Activated CD4-positive, alpha-beta T cell treated with anti-CD3 and anti-CD28 coated beads, Interleukin-2, amount 50 U/mL, for 48 hours (primary cell): ENCODE measurements at places on chromosomes 1 and 21.

DNA sequence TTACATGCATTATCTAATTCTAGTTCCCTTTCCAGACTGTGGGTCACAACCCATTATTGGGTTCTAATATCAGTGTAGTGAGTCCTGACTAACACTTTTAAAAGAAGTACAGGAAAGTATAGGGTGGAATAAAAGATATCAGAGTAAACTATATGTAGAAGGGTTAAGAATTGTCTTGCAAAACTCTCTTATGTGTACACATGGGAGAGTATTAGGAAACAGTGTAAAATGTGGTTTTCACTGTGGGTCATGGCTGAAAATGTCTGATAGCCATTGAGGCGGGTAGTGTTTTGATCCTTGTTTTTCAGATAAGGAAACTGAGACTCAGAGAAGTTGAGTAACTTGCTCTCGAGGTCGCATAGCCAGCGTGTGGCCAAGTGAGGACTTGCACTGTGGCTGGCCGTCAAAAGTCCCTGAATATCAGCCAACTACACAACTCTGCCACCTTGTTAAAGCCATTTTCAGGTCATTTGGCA is 18.5 kb upstream of the MTARC1 start:
- DNase-seq = no peak

DNA sequence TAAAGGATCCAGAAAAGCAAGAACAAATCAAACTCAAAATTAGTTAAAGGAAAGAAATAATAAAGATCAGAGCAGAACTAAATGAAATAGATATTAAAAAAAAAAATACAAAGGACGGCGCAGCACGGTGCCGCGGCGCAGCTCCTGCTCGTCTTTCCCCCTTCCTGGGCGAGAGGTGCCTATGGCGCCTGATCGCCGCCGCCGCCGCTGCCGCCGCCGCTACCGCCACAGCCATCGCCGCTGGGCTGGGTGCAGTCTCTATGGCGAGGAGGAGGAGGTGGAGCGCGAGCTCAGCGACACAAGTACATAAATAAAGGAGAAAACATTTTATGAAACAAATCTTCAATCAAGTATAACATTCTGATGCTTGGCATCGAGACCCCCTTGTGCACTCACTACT is 77.6 kb upstream of the VANGL1 start:
- no peak for DNase-seq

DNA sequence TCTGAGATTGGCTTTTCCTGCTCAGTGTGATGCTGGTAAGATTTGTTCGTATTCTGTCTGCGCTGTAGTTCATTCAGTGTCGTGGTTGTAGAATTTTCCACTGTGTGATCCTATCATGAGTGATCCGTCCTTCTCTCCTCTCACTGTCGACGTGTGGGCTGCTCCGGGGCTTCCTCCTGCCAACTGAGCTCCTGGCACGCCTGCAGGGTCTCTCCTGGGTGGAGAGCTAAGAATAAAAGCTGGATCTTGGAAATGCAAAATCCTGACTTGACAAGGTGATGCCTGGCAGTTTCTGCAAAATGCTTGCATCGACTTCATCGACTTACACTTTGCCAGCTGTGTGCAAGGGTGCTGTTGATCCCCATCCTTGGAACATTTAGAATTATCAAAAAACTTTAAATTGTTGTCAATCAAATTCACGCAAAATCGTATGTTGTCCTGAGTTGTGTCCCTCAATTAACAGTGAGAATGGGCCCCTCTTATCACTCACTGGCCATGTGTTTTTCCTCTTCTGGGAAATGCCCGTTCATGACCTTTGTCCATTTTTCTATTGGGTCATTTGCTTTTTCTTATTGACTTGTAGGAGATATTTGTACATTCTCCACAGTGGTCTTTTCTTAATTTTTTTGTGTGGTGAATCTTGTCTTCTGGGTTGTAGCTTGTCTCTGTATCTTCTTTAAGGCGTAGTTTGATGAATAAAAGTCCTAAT is 125.5 kb downstream of the CRYAA start:
- DNase-seq = no peak

DNA sequence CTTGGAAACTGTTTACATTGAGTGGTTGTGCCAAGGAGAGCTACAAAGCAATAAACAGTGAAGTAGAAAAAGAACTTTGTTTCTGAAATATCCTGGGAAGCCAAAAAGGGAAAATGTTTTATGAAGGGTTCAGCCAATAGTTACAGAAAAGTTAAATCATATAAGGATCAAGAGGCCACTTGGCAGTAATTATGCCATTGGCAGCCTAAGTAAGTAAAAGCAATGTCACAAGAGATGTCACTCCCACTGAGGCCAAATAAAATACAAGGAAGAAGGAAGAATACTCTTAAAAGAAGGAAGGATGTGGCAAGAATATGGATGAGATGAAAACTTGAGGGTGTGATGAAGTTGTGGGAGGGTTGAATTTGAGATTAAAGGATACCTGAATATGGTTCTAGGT is 45.2 kb downstream of the EDEM3 start:
- DNase-seq = no peak

DNA sequence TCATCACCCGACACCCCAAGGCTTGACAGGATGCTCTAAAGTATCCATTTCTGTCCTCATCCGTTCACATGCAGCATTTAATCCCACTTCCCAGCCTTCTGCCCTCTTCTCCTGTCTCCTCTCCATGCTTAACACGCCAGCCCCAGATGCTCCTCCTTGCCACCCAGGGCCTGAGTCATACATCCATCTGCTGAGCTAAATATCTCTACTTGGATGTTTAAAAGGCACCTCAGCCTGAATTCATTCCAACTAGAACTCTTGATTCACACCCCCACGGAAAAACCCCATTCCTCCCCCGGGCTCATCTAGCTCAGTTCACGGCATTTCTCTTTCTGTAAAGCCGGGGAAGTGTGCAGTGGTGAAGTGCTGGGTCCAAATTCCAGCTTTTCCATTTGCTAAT is 27.7 kb downstream of the TEX35 start:
- no peak for DNase-seq

DNA sequence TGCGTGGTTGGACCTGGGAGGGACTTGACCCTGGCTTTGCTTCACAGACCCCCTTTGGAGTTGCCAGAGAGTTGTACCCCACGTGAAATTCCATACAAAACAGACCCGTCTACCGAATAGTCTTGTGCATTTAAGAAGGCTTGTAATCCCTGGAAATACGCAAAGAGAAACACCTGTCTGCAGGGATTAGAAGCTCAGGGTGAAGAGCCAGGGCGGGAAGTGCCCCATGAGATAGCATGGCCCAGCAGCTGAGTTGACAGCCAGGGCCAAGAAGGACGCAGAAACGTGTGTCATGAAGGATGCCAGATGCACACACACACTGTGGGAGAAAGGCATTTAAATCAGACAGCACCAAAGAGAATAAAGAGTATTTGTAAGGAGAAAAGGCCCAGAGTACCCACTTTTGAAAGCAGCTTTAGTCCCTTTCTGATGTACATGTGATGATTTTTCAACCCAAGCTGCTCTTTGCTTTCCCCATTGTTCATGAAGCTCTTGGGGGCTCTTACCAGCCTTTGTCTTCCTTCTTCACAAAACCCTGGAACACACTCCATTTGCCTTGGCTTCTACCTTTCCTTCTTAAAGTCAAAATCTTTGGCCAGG is 46.6 kb downstream of the PCP4 start:
- no peak for DNase-seq

DNA sequence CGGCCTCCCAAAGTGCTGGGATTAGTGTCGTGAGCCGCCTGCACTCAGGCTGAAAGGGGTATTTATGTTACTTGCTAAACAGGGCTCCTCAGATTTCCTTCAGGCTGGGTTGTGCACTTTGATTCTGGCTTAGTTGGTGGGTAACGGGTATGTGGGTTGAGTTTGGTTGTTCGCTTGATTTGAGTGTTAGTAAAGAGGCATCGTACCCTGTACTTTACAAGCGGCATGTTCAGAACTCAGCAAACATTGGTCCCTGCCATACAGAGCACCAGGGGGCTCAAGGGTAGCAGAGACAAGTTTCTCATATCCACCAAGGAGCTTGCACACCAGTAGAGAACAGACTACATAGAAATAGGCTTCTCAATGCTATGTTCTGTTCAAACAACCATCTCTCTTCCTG is 147.8 kb downstream of the PGBD5 start:
- no peak for DNase-seq

GRCh38 chr1:51506537-51506936 is 12.5 kb downstream of the EPS15 start:
- DNase-seq = no peak

DNA sequence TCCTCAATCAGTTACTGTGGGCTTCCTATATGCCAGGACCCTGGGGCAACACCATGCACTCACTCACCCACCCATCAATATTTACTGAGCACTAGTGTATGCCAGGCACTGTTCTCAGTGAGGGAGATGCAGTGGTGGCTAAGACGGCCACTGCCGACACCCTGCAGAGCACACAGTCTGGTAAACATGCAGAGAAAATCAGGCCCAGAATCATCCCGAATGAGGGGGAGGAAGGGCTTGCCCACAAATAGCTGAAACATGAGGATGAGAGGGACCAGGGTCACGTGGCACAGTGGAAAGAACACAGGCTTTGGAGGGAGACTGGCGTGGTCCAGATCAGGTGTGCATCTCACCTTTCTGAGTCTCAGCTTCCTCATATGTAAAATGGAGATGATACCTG is 89.2 kb upstream of the IGSF21 start:
- no peak for DNase-seq

- DNase-seq = no peak
These were observed 354.1 kb upstream of the C1orf87 start for GRCh38 chr1:60427701-60428100.

GRCh38 chr1:60149251-60149650 is 75.7 kb upstream of the C1orf87 start:
- DNase-seq = no peak

DNA sequence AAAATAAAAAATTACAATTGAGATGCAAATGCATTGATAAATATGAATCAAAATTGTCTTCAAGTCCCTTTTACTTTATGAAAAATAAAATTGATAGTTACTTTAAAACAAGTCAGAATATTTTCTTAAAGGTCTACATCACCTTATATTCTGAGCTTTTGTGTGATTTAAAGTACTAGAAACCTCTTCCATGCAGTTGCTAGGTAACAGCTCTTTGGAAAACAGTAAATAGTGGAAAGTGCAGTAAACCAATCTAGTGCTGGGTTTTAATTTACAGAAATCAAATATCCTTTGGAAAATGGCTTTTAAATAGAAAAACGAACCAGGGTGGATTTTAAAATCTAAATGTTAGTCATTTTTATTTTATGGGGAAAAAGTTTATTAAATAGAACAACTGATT is 227.9 kb downstream of the KCNT2 start:
- DNase-seq = no peak

DNA sequence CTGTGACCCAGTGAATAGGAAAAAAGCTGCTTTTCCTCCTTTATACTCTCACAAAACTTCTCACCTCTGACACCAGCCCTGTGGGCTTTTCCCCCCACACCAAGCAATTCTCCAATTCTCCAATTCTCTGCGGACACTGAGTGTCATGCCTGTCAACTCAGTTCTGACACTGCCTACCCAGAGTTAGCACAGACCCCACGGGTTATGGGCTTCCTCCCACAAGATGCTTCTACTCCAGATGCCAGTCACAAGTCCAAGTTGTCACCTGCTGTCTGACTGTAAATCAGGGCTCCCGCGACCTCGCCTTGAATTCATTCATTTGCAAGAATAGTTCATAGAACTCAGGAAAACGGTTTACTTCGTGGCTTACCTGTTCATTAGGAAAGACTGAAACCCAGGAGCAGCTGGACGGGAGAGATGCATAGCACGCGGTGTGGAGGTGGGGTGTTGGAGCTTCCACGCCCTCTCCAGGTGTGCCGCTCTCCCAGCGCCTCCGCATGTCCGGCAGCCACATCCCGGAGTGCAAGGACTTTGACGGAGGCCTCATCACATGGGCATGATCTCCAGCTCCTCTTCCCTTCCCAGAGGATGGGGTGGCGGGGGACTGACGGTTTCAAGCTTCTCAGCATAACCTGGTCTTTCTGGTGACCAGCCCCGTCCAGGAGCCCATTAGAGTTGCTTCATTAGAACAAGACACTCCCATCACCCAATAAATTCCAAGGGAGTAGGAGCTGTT is 154.7 kb downstream of the PGBD5 start:
- DNase-seq = no peak

DNA sequence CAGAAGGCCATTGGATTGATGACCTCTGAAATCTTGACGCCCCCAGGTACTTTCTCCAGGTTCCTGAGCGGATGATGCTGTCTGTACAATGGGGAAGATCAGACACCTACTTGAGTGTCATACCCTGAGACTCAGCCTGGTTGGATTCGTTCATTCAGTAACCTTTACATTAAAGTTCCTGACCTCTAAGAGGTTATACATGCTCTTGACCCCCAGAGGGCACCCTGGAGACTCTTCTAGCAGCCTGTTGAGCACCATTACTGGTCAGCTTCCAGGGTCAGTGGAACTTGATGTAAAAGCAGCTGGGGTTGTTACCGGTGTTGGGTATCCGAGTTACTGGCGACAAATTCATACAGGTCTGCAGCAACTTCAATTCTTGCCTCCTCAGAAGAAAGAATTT is 114.3 kb upstream of the ZNF678 start:
- DNase-seq = peak; percentile 36

DNA sequence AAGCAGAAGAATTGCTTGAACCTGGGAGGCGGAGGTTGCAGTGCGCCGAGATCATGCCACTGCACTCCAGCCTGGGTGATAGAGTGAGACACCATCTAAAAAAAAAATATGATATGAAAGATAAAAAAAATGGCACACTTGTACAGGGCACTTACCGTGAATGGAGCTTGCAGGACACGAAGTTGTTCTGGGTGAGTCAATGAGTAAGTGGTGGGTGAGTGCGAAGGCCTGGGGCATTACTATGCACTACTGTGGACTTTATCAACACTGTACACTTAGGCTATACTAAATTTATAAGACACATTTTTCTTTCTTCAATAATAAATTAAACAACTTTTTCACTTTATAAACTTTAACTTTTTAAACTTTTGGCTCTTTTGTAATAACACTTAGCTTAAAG is 37.0 kb downstream of the TNFRSF8 start:
- no peak for DNase-seq

DNA sequence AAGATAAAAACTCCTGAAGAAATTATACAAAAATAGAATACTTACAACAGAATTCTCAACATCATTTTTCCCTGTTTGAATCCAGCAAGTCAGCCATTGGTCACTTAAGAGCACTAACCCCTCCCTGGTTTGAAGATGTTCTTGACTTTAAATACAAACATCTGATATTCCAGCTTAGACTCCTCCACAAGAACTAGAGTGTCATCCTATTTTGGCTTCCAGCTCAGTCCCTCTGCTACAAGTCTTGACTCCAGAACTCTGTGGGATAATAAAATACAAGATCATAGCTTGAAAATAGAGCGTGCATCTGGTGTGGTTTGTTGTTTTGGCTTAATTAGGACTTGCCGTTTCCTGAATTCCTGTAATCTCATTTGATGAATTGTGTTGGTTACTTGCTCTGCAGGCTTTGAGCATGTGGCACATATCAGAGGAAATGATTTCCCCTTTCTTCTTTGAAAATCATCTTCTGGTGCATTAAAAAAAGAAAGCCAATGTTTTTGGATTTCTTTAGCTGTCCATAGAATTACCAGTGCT is 63.7 kb upstream of the DPT start:
- DNase-seq = no peak

- DNase-seq = no peak
These were observed 501.2 kb upstream of the ADGRL4 start for GRCh38 chr1:79507770-79508169.
